ENCODE measurements at places on chromosomes 4 and X.

DNA sequence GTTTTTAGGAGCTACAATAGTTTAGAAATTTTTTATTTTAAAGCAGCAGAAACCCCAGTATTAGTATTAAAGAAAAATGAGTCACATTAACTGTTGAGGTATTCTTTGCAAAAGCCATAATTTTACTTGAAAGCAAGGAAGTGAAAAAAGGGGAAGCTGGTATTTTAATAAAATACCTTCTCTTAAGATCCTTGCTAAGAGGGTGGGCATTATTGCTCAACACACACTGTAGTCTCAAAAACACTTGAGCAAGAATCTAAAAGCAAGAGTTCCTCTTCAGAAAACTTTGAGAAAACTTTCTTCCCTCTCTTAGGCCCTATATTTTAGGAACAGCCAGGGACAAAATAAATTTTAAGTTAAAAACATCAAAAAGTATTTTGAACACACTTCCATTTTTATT, 259.4 kb upstream of the DIAPH2 start:
- no peak for DNase-seq

DNA sequence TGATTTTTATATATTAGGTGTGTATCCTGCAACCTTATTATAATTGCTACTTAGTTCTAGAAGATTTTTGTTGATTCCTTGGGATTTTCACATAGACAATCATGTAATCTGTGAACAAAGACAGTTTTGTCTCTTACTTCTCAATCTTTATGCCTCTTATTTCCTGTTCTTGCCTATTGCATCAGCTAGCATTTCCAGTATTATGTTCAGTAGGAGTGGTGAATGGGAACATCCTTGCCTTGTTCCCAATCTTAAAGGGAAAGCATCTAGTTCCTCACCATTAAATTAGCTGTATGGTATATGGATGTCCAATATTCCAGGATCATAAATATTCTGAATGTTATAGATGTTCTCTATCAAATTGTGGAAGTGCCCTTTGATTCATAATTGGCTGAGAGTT, 41.8 kb downstream of the AWAT2 start:
- no peak for DNase-seq

- DNase-seq: no peak
Measured at GRCh38 chrX:108122748-108123147, 31.2 kb downstream of the ATG4A start.

GRCh38 chr4:108244606-108245005, 75.9 kb upstream of the LEF1 start:
- DNase-seq: no peak

- no peak for DNase-seq
Measured at GRCh38 chr4:152943672-152944071, 7.5 kb downstream of the FHDC1 start.

DNA sequence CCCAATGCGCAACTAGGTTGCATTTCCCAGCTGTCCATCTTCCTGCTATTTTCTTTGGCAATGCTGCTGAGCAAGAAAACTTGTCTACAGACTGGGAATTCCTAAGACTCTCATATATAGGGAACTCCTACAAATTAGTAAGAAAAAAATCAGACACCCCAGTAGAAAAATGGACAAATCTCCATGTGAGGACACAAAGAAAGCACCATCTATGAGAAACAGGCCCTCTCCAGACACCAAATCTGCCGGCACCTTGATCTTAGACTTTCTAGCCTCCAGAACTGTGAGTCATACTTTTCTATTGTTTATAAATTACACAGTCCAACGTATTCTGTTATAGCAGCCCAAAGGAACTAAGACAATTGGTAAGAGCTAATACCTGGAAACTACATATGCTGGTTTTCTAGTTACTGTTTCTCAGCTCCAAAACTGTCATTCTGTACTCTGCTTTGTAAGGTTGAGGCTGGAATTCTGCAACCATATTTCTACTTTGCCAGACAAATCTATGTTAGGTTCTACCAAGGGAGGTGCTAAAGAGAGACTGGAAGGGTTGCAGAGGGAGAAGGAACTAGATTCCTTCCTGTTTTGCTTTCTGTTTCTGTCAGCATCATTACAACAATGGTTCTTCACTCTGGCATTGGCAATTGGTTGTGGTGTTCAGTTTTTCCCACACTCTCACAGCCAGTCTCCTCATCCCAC, 35.7 kb upstream of the FAM241A start:
- DNase-seq: no peak

GRCh38 chr4:42417550-42417949, 20.3 kb downstream of the SHISA3 start:
- no peak for DNase-seq

DNA sequence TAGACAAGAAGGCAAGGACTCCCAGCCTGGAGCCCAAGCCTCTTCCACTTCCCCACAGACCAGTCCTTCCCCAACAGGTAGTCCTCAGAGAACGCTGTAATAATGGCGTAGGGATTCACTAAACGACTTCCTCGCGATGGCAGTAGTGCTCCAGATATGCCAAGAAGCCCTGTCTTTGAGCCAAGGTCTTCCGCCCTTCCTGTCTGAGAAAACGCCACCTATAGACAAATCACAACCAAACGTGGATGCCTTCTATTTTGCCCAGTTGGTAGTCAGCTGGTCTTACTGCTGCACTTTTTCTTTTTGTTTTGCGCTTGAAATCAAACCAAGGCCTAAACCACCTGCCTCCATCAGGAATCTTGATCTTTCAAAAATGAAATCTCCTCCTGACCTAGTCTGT, 203.3 kb downstream of the OR13H1 start:
- DNase-seq: no peak

DNA sequence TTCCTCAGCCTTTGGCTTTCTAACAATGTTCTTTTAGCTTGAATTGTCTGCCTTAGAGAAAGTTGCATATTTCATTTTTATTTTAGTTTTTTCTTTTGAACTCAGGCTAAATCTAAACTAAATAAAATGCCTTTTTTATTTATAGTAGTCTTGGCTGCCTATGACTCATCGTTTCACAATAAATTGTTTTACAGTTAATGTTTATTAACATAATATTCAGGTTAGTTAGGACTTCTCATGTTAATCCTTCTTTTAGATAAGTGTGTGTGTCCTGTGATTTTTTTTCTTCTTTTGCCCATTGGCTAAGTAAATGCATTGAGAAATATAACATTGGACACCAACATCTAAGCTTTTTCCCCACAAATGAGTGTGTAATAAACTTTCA, 1.6 kb downstream of the RP2 start:
- no peak for DNase-seq

GRCh38 chr4:33722254-33722653, 2522.1 kb downstream of the ARAP2 start:
- no peak for DNase-seq

DNA sequence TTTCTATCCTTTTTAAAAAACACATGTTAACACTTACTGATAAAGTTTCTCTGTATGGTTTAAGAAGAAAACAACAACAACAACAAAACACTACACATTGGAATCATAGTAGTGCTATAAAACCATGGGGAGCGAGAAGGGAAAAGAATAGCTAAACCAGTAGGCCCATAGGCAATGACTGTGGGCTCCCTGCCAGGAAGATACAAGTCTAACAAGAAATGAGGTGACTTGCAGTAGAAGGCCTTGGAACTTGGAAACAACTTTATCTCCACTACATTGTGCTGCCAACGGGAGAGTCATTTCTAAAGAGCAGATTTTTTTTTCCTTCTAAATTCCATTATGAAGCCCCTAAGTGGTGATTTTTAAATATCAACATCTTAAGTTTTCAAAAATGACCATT, 78.0 kb downstream of the GPC4 start:
- no peak for DNase-seq

DNA sequence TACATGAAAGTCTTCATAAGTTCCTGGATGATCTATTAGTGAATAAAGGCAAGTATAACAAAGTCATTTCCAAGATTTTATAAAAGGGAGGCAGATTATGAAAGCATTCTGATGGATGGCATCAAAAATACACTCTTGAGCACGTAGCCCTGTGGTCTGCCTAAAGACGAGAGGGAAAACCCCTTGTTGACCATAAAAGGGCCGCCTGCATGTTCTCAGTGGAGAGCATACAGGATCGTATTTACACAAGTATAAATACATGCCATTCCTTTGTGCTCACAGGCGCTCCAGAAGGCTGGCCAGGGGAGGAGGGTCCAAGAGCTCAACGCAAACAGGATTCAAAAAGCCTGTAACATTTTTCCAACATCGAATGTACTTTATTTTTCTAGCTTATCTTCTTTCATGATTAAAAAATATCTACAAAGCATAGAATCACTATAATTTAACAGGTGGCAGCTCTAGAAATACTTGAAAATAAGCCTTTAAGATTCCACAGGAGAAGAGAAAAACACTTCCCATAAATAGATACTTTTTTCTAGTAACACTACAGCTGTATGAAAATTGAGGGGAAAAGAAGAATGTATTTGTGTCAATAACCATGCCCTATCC, 29.6 kb downstream of the PDGFC start:
- DNase-seq: no peak

GRCh38 chrX:118116713-118117550, at the start of gene KLHL13:
KLHL13 (minus strand) TSS chrX:118116810; CDS start chrX:118028473, 88,337 bp downstream.
- DNase-seq: no peak

DNA sequence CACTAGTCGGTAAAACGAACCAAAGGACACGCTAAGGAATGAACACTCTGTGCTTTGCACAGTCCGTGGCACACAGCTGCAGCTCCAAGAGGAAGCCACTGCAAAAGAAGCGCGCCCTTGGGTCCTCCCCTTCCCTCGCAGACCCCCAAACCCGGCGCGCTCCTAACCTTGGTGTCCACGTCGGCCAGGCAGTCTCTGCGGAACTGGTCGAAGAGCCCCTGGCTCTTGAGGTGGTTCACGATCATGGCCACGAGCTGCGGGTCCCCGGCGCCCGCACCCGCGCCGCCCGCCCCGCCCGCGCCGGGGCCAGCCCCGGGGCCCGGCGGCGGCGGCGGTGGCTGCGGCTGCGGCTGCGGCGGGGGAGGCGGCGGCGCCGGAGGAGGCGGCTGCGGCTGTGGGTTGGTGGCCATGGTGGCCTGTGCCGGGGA, 333 bp downstream of the BOD1L1 start:
- DNase-seq: no peak

- DNase-seq: no peak
Measured at GRCh38 chr4:65669111-65670019, 924 bp downstream of the EPHA5 start.

GRCh38 chrX:104745152-104745551, 179.2 kb downstream of the IL1RAPL2 start:
- DNase-seq: no peak

GRCh38 chr4:150264595-150265161, 186.4 kb downstream of the DCLK2 start:
- no peak for DNase-seq

- DNase-seq: no peak
Measured at GRCh38 chr4:62771983-62772557, 1571.9 kb downstream of the ADGRL3 start.

DNA sequence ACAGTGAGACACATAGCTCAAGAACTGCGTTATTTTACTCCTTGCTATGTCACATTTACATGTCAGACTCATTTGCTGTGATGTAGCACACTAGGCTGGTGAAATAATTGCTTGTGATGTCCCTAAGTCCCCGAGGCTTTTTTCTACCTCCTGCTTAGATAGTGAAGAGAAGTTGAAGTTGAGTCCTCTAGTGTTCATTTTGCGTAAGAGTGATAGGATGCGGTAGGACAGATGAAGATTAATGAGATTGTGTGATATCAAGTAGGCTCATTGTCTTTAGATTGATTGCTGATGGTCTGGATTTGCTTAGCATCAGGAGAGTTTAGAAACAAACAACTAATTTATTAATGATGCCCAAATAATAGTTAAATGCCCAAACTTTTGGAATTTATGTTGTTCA, 173.6 kb upstream of the NUDT6 start:
- no peak for DNase-seq

DNA sequence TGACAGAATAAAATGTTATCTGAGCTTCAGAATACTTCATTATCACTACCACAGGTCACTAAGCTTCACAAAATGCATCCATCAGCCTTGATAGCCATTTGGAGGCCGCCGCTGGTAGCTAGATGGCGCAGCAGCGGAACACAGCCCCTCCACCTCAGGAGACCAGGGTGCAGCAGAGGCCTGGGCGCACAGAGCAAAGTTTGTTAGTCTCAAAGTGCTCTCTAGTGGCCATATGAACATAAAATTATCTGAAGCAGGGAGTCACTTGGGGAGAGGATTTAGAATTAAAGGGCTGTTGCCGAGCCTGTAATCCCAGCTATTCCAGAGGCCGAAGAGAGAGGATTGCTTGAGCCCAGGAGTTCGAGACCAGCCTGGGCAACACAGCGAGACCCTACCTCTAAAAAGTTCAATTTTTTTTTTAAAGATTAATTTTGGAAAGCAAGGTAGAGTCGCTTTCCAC, 8.1 kb upstream of the DCTD start:
- DNase-seq: peak; percentile 15

GRCh38 chr4:28357990-28358389, 1497.3 kb downstream of the STIM2 start:
- no peak for DNase-seq

DNA sequence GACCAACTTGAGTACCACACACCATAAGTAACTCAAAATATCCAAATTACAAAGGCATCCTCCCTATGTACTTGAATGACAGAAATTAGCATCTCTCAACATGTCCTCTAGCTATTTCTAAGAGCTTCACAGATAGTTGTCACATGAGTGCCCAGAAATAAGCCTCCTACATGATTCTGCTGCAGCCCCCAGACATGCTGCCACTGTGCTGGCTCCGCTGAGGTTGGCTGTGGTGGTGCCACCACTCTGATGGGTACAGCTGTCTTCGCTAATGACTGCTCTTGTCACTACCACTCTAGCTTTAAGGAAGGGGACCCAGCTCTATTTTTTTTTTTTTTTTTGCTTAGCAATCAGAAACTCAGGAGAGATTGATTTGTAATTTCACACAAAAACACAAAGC, 256.0 kb downstream of the GRXCR1 start:
- no peak for DNase-seq

DNA sequence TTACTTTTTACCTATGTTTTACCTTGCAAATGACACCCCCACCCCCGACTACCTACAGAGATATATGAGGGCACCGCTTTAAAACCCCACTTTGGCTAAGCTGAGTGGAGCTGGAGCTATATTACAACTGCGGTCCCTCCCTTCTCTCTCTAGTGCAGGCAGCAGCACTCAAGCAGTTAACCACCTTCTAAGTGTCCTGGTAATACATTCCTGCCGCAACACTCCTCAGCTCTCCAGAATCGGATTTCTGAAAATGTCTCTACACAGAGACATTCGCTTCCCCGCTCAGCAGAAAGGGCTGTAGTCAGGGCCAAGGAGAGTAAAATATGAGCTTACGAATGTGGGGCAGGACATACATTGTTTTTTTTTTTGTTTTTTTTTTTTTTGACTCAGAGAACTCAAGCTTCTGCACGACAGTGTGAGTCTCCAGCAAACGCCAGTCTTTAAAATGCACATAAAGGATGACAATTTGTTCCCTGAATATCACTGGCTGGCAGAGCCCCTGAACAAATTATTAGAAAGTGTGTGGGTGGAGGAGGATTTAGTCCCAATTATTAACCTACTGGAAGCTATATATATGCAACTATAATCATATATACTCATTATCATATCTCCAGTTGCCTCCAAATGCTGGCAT, 287.0 kb upstream of the TET2 start:
- no peak for DNase-seq

DNA sequence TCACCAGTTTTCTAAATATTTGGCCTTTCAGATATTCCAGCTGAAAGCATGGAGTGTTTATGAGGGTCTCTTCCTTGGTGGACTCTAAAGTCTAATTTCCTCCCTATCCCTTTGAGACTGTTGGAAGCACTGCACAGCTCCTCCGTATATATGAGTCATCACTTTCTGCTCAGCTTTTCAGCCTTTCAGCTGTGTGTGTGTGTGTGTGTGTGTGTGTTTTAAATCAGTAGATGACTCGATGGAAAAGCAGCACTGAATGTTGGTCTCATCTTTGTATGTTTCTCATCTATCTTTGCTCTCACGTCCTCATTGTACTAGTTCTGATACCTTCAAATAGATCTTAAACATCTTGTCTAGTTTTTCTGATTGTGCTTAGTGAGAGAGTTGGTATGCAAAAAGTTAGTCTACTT, 81.6 kb downstream of the ZFX start:
- no peak for DNase-seq
